Activated naive CD4-positive, alpha-beta T cell treated with anti-CD3 and anti-CD28 coated beads, Interleukin-2, amount 50 U/mL, for 72 hours (primary cell): ENCODE measurements at places on chromosomes 16 and 17. TPM values are rescaled to one million over a fixed set of nuclear protein-coding genes. Genes with fewer than 3 reads are reported as not detected.

The OR1A1 gene
- total RNA-seq: not detected

The IGFALS gene
- not detected for total RNA-seq

The CNTNAP4 gene
- total RNA-seq: not detected

The KCNH4 gene
- 0.54 TPM for total RNA-seq

The CACNG1 gene
- not detected for total RNA-seq

The HEATR9 gene
- not detected for total RNA-seq

GRCh38 chr16:79294568-79294967 lies 306.0 kb downstream of the MAF start:
- DNase-seq: no peak

DNA sequence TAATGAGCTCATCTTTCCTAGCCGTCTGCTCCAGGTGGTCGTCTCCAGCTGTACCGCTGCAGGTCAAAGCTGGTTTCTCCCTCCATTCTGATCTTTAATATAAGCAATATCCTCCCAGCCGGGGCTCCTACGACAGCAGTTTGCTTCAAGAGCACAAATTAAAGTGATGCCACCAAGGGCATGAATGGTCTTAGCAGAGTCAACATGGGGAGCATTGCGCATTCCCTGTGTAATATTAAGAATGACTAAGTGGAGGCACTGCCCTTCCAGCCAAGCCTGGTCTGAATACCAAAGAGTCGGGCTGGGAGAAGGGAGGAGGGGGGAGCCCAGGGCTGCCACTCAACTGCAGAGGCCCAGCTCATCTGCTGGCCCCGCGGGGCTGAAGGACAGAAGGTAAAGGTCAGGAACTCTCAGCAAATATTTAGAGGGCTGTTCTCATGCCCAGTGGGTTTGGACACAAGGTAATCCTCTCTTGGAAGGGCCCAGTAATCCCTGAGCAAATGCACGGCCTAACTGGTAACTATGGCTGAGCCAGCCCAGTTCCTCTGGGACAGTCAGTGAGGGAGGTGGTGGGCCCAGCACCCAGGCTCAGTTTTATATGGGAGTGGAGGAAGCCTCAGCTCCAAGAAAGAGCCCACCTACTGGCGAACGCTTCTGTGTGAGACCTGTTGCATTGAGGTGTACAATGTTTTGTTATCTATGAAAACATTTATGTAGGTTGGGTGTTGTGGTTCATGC lies 121.2 kb downstream of the IRX3 start:
- DNase-seq: no peak

DNA sequence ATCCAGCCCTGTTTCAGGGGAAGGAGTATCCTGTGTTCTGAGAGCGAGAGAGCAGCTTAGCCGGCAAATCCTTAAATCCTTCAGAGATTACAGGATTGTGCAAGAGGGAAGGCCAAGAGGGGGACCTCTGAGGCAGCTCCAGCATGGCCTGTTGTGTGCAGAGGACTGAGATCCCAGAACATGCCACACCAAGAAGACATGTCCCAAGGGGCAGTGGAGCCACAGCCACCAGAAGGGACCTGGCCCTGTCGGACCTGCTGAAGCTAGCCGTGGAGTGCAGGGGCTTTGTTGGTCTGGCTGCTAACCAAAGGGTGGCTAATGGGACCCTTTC lies 1.6 kb upstream of the MRC2 start:
- DNase-seq: no peak

- no peak for DNase-seq
These were observed 39.7 kb downstream of the REXO5 start for GRCh38 chr16:20846030-20846429.

GRCh38 chr17:59572301-59572924 lies 7.0 kb downstream of the DHX40 start:
- peak; percentile 10 for DNase-seq

DNA sequence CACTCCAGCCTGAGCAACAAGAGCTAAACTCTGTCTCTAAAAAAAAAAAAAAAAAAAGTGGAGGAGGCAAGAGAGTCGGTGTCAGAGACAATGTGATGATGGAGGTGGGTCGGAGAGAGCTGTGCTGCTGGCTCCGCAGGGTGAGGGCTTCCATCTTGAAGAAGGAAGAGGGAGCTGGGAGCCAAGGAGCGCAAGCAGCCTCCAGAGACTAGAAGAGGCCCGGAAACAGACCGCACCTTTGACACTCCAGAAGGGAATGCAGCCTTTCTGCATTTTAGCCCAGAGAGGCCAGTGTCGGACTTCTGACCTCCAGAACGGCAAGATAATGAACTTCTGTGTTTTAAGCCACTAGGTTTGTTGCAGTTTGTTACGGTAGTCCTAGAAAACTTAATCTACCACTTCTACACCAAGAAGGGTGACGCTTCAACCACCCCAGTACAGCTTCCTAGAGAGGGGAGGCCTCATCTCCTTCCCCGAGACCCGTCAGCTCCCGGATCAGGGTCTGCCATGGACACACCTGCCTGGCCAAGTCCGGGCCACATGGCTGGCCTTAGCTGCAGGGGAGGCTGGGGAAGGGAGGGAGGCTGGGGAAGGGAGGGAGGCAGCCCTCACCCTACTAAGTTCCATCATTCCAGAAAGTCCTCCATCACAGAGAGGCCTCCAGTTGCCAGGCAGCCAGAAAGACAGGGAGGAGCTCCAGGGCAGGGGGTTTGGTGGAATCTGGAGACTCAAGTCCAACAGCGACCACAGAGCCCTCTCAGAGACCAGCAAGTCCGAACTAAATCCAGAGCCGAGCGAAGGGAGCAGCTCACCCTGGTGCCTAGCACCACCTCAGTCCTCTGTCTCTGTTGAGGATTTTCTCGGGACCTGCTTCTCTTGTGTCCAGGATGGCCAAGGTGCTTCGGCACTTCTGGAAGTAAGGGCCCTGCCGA lies 13.2 kb upstream of the RBFOX3 start:
- no peak for DNase-seq

DNA sequence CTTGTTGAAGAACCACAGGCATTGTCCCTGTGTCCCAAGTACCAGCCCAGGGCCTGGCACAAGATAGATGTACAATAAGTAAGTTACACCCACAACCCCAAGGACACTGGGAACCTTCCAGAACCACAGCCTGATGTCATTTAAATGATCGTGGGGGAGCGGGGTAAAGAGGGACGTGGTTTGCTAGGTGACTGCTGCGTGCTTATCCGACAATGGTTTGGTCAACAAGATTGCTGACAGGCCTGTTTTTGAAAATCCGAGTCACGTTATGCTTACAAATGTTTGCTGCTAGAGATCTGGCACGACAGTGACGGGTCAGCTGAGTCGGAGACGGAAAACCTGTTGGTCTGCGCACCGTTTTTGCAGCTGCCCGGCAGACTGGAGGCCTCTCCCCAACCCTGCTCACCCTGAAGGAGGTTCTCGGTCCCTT lies 22.8 kb downstream of the COTL1 start:
- DNase-seq: no peak

- DNase-seq: no peak
These were observed 108.1 kb downstream of the LITAF start for GRCh38 chr16:11478431-11479119.

- no peak for DNase-seq
These were observed 19.8 kb downstream of the NMRAL1 start for GRCh38 chr16:4454623-4455022.

DNA sequence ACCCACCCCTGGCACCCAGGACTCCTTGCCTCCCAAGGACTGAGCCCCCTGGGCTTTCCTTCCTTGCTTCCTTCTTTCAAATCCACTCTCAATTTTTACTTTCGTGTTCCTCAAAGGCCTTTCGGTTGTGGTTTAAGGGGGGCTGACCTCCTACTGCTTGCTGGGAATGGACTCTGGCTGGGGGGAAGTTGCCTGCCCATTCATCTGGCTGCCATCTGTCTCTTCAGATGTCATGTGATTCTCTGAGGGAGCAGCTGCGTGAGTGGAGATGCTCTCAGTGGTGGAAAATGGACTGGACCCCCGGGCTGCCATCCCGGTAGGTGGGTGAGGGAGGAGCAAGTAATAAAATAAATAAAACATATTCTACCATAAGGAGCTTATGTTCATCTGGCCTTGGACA lies 93.8 kb upstream of the RPRML start:
- no peak for DNase-seq

DNA sequence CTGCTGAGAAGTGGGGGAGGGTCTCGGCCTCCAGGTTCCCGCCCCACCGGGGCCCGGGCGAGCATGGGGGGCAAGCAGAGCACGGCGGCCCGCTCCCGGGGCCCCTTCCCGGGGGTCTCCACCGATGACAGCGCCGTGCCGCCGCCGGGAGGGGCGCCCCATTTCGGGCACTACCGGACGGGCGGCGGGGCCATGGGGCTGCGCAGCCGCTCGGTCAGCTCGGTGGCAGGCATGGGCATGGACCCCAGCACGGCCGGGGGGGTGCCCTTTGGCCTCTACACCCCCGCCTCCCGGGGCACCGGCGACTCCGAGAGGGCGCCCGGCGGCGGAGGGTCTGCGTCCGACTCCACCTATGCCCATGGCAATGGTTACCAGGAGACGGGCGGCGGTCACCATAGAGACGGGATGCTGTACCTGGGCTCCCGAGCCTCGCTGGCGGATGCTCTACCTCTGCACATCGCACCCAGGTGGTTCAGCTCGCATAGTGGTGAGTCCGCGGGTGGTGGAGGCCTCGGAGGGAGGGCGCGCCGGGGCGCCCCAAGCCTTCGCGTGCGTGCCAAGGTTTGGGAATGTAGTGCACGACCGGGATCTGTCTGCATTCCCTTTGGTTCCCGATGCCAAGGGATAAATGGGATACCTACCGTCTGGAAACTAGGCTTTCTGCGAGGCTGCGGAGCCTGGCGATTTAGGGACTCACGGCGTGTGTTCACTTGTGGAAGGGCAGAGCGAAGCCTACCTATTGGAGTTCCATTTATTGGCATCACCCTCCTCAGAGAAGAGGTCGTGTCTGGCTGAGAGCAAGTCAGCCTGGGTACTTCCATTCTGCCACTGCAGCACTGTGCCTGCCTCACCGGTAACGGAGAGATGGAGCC lies 1.0 kb downstream of the ZNRF1 start:
- DNase-seq: peak; percentile 67

- no peak for DNase-seq
These were observed 324.1 kb downstream of the ZFHX3 start for GRCh38 chr16:72723781-72724180.

DNA sequence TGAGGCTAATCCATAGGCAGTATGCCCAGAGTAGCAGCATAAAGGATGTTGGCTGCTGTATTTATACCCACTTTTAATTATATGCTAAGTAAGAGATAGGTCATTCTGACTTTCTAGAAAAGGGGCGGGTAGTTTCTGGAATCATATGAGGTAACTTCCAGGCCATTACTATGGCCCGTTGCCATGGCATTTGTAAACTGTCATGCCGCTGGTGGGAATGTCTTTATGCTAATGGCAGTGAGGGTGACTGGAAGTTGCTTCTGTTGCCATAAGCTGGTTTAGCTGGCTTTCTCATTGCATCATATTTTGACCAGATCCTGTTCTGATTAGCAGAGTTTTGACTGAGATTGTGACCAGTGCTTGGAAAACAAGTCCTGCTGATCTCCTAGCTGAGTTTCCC lies 929.6 kb upstream of the CDH8 start:
- no peak for DNase-seq

- DNase-seq: no peak
These were observed 47.9 kb upstream of the MAP3K14 start for GRCh38 chr17:45364531-45365390.

DNA sequence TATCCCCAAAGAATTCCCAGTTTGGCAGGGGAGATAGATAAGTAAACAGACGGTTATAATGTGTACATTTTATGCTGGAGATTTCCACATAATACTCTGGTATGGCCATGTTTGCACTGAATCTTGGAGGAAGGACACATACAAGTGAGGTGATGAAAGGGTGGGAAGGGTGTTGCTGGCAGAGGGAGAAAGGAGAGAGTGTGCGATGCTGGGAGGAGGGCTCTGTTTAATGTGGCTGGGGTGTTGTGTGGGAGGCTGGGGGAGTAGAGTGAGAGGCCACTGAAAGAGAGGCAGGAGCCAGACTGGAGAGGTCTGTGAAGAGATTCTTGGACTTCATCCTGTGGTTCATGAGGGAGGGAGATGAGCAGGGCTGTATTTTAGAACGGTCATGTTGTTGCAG lies 87.6 kb downstream of the SPACA3 start:
- DNase-seq: no peak

DNA sequence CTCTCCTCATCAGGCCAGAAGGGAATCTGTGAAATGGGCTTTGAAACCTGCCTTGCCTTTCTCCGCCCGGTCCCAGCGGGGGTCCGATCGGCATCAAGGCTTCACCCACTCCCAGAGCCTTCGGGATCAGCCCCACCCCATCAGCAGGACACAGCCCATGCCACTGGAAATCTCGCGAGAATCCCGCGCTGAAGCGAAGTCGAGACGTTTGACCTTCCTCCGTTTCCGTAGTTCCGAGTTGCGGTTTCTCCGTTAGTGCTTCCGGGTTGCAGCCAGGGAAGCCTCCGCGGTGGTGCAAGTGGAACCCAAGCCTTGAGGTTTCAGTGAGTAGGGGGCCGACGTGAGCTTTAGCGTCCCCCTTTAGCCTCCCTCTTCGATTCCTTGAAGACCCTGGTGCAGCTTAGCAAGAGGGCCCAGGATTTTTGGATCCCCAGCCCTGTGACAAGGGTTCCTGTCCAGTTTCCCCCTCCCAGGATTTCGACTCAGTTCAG lies at the start of gene COASY:
TSS of gene COASY (plus strand) at position 252 of the 491 bp plus-strand sequence. CDS start 475 bp downstream, outside the sequence.
- DNase-seq: peak; percentile 95

- DNase-seq: no peak
These were observed at the start of gene CDH11 for GRCh38 chr16:65121870-65122723. TSS of gene CDH11 (minus strand) at chr16:65122063. CDS start at chr16:65004869, 117,194 bp downstream.

DNA sequence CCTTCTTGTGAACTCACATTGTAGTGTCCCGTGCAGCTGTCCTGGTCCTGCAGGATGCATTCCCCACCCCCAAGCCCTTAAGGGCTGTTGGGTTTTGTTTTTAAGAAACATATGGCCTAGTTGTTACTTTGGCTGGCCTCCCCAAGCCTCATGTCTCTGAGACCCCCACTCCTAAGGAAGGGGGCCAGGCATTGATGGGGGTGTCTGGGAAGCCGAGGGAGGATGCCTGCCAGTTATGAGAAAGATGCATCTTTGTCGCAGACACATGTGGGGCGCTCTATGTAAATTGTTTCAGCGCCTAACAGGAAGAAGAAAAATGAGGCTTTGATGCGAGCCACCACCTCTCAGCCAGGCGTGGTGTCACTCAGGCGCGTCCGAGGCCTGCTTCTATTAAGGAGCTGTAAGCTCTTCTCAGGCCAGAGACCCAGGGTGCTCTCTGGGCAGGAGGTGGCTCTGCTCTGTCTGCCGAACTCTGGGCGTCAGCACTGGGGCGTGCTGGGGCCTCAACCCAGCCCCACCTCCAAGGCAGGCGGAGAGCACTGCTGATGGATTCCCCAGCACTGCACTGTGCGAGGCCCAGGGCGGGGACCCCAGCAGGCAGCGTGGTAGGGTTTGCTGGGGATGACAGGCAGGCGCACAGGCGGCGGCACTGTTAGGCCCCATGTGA lies 70.6 kb downstream of the SREBF1 start:
- no peak for DNase-seq

DNA sequence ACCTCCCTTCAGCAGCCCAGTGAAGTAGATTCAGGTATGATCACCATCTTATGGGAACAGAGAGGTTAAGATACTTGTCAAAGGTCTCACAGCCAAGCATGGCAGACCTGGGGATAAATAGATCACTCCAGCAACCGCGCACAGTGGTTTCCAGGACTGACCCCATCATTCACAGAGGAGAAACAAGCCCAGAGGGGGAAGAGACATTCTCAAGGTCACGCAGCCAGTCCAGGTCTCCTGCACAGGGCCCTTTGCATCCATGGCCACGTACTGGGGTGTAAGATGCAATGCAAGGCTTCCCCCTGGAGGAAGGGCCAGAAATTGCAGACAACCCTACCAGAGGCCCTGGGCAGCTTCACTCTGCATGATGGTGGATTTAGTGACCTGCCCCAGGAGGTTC lies 19.9 kb downstream of the TLE7 start:
- DNase-seq: no peak

- DNase-seq: no peak
These were observed 74.9 kb downstream of the ZFHX3 start for GRCh38 chr16:72972878-72973571.
